ENCODE measurements at places on chromosomes 13 and 19. TPM values are rescaled to one million over a fixed set of nuclear protein-coding genes. Genes with fewer than 3 reads are reported as not detected.

- DNase-seq = no peak
Observed at GRCh38 chr13:42066542-42066941, 18.1 kb downstream of the DGKH start.

- peak; percentile 57 for DNase-seq
Observed at GRCh38 chr13:46983881-46984280, 87.0 kb upstream of the HTR2A start.

DNA sequence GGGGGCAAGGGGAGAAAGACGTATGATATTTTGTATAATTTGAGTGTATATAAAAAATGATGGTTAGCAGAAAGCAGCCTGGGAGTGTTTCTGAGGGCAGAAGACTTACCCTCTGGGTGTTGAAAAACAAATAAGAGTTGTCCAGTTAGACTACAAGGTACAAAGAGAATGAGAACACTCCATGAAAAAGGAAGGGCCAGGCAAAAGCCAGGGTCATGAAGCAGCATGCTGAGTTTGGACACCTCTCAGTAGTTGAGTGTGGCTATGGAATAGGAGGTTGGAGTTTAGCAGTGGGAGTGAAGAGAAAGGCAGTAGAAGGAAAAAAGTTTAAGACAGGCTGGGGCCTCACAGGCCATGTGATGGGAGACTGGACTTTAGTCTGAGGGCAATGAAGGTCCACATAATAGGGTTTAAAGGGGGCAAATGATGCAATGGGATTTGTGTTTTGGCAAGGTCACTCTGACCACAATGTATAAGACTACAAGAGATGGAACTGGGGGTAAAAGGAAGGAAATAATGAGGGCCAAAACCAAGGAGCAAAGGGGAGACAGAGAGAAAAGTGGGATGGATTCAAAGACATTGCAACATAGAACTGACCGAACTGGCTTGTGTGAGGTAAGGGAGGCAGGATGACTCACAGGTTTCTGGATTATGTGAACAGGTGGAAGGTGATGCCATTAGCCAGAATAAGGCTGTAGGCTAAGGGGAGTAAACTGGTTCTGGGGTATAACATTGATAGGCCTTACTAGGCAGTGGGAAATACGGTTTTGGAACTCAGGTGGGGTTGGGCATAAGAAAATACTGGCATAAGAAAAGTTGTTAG lies 76.6 kb downstream of the SERP2 start:
- DNase-seq = peak; percentile 80

NPAS1 gene
- 0.52 TPM for total RNA-seq

PRR19 gene
- total RNA-seq = not detected

KCTD4 gene
- total RNA-seq = 8.5 TPM

All from renal cortical epithelial cell (primary cell).